Naive thymus-derived CD4-positive, alpha-beta T cell (primary cell): ENCODE measurements at places on chromosomes 16 and 17.

- no peak for DNase-seq
- H3K4me3 ChIP-seq: no peak overlapping the region
- no peak overlapping the region for H3K27ac ChIP-seq
- no peaks in the 10 kb centered on the region for H3K36me3 ChIP-seq
- H3K27me3 ChIP-seq: no peaks in the 10 kb centered on the region
Observed at GRCh38 chr17:13922885-13923284, 146.4 kb upstream of the COX10 start.

- DNase-seq: no peak
- no peak overlapping the region for H3K4me3 ChIP-seq
- H3K27ac ChIP-seq: no peak overlapping the region
- no peaks in the 10 kb centered on the region for H3K27me3 ChIP-seq
- no peaks in the 10 kb centered on the region for H3K4me1 ChIP-seq
Observed at GRCh38 chr16:49993579-49993978, 31.4 kb upstream of the CNEP1R1 start.

DNA sequence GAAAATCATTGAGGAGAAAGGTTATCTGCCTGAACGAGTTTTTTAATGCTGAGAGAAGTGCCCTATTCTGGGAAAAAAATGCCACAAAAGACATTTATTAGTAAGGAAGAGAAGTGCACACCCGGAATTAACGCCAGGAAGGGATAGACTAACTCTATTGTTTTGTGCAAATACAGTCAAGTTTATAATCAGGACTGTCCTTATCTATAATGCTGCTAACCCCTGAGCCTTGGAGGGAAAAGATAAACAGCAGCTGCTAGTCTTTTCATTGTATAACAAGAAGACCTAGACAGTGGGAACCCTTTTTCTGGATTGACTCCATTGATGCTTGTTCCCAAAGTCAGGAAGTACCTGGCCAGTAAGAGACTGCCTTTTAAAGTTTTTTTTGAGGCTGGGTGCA, 26.5 kb downstream of the BCAS3 start:
- no peaks in the 10 kb centered on the region for H3K4me1 ChIP-seq
- H3K36me3 ChIP-seq: no peaks in the 10 kb centered on the region
- no peak overlapping the region for H3K27ac ChIP-seq

DNA sequence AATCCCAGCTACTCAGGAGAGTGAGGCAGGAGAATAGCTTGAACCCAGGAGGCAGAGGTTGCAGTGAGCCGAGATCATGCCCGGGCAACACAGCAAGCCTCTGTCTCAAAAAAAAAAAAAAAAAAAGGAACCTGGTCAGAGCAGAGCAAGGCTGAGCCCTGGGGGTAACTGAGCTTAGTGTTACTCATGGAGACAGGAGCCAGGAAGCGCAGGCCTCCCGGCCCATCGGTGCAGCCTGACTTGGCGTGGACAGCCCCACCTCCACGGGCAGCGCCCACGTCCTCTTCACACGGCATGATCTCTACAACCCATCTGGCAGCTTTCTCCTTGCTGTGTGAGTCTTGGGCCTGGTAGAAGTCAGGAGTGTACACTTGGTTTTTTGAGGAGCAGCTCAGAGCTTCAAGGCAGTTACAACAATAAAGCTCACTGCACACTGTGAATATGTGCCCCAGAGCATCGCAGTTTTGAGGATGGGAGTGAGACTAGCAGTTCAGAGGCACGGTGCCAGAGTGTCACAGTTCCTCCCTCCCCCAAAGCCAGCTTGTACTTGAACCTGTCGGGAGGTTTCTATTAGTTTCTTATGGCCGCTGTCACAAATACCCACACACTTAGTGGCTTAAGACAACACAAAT, 129.9 kb downstream of the RAP1GAP2 start:
- H3K36me3 ChIP-seq: no peaks in the 10 kb centered on the region
- H3K27ac ChIP-seq: no peak overlapping the region
- H3K27me3 ChIP-seq: no peaks in the 10 kb centered on the region
- H3K4me1 ChIP-seq: no peaks in the 10 kb centered on the region
- H3K4me3 ChIP-seq: no peak overlapping the region

GRCh38 chr17:67223924-67224323, 21.1 kb downstream of the HELZ start:
- H3K27ac ChIP-seq: no peak overlapping the region
- H3K4me1 ChIP-seq: peaks cover 10% of the 10 kb centered on the region
- no peak overlapping the region for H3K4me3 ChIP-seq
- H3K27me3 ChIP-seq: no peaks in the 10 kb centered on the region

GRCh38 chr17:3804503-3804931, 3.5 kb upstream of the ITGAE start:
- H3K36me3 ChIP-seq: peaks cover 5% of the 10 kb centered on the region
- H3K4me3 ChIP-seq: no peak overlapping the region
- H3K27ac ChIP-seq: no peak overlapping the region
- DNase-seq: no peak
- no peaks in the 10 kb centered on the region for H3K27me3 ChIP-seq

DNA sequence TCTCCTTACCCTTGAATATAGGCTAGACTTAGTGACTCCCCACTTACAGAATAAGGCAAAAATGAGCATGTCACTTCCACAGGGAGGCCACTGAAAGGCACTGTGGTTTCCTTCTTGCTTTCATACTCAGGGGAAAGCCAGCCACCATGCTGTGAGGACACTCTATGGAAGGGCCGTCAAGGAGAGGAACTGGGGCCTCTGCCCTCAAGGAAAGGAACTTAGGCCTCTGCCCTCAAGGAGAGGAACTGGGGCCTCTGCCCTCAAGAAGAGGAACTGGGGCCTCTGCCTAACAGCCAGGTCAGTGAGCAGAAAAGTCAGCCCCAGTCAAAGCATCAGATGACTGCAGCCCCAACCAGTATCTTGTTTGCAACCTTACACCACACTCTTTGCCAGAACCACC, 30.1 kb downstream of the VPS35 start:
- no peaks in the 10 kb centered on the region for H3K27me3 ChIP-seq
- H3K4me3 ChIP-seq: no peak overlapping the region
- H3K27ac ChIP-seq: no peak overlapping the region
- no peak for DNase-seq
- no peaks in the 10 kb centered on the region for H3K4me1 ChIP-seq
- H3K36me3 ChIP-seq: peaks cover 22% of the 10 kb centered on the region

DNA sequence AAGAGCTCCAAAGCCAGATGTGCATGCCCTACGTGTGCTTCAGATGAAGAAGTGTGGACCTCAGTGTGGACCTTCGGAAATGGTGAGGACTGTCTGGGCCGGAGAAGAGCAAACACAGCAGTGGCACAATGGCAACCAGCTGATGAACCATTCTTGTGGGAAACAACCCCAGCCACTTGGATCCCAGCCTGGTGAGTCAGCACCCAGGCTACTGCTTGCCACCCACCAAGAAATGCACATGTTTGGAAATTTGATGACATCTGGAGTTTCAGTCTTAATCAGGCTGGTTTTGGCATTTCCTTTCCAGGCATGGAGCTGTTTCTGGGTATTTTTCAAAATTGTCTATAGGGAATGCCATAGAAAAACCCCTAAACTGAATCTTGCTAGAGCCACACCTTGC, 42.7 kb downstream of the DYNLRB2 start:
- peak; percentile 68 for DNase-seq
- no peak overlapping the region for H3K27ac ChIP-seq
- no peak overlapping the region for H3K4me3 ChIP-seq
- H3K27me3 ChIP-seq: no peaks in the 10 kb centered on the region

DNA sequence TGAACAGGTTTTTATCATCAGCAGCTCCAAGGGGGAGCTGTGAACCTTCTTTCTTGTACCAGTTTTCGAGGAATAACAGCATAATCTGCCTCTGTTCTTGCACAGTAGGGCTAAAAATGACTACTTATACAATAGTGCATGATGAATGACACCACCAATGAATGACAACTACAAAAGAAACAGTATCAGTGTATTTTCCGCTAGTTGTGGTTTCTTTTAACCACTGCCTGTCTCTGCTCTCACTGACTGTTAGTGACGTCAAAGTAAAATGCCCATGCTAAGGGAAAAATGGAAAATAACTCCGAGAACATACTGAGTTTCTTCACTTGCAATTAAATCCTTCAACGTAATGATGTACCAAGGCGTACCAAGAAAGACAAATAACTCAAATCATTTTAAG, 294.9 kb downstream of the MAP2K6 start:
- DNase-seq: no peak
- no peak overlapping the region for H3K4me3 ChIP-seq
- H3K27ac ChIP-seq: no peak overlapping the region

DNA sequence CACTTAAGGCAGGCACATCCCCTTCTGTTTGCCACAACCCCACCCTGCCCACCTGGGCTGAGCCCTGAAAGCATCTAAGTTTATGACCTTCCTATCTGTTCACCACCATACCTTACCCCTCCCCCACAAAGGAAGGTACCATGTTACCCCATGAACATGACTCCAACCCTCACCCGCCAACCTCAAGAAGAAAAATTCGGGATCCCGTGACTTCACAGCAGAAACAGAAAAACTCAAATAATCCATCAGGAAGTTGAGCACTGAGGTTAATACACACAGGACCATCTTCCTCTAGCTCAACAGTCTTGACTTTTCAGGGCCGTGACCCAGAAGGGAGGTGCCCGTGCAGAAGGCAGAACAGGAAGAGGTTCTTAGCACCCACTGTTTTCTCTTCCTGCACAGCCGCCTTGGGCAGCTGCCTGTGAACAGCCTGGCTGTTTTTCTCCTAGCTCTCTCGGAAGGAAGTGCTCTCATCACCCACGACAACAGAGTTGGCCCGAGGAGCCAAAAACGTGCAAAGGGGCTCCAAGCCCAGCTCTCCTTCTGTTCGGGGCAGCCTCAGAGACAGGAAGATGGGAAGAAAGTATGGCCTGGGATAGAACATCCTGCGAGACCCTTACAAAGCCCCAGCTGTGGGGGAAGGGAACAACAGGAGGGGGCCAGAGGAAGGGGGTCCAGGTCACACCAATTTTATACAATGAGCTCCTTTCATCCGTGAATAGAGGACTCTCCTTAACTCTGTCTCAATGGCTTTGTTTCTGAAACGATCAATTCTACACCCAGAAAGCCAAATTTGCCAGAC, 101.1 kb downstream of the XYLT1 start:
- H3K4me1 ChIP-seq: peaks cover 78% of the 10 kb centered on the region
- no peaks in the 10 kb centered on the region for H3K36me3 ChIP-seq
- no peaks in the 10 kb centered on the region for H3K27me3 ChIP-seq
- peak; percentile 73 for DNase-seq

GRCh38 chr17:62780269-62780668, 27.8 kb downstream of the MARCHF10 start:
- no peaks in the 10 kb centered on the region for H3K36me3 ChIP-seq

DNA sequence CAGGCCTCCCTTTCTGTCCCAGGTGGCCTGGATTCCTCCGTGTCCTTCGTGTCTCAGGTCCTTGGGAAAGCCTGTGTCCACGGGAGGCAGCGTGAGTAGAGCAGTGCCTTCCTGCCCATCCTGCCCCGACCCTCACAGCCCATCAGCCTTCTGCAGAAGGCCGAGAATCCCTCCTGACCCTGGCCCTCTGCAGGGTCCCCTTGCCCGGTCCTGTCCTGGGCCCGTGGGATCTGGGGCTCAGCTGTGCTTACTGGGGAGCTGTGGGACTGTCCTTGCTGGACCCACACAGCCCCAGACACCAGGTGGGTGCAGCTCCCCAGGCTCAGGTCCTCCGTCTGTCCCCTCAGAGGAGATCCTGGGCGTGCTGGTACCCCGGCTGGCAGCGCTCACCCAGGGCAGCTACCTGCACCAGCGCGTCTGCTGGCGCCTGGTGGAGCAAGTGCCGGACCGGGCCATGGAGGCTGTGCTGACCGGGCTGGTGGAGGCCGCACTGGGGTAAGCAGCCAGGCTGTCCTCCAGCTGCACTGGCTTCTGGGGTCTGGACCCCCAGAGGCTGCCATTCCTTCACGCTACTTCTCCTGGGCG, 3.9 kb downstream of the TELO2 start:
- DNase-seq: no peak
- H3K4me3 ChIP-seq: no peak overlapping the region
- no peak overlapping the region for H3K27ac ChIP-seq
- no peaks in the 10 kb centered on the region for H3K27me3 ChIP-seq
- peaks cover 15% of the 10 kb centered on the region for H3K4me1 ChIP-seq

- H3K27me3 ChIP-seq: no peaks in the 10 kb centered on the region
- no peak overlapping the region for H3K4me3 ChIP-seq
Observed at GRCh38 chr16:80390046-80390445, 150.7 kb upstream of the DYNLRB2 start.

DNA sequence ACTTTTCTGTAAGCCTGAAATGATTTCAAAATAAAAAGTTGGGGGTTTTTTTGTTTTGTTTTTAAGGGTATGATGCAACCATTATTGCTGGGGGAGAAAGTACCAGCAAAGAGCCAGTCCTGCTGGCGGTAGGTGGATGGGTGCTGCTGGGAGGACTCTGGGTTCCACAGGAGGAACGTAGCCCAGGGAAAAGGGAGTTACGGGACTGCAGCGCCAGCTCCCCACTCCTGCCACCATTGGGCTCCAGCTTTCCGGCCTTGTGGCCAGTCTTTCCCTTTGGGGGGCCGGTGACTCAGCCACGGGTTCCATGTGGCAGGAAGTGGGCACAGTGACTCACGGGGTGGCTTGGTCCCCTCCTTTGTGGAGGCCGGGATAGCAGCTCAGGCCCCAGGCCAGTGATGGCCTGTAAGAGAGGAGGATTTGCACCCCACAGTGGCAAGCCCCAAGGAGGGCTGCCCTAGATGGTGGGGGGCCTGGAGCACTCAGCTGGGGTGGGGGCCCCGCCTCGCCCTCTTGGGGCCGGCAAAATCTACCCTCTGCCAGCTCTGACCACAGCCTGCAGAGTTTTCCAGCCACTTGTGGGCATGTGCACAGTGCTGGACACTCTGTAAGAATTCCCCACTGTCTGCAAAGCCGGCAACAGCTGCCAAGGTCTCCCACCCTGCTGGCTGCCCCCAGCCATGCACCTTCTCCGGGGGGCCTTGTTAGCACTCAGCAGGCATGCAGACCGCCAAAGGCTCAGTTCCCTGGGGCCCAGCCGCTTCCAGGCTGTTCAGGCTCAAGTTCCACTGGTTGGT, 30.4 kb downstream of the SOCS3 start:
- no peak overlapping the region for H3K4me3 ChIP-seq
- H3K27ac ChIP-seq: no peak overlapping the region
- peaks cover 17% of the 10 kb centered on the region for H3K4me1 ChIP-seq
- DNase-seq: no peak
- no peaks in the 10 kb centered on the region for H3K36me3 ChIP-seq

DNA sequence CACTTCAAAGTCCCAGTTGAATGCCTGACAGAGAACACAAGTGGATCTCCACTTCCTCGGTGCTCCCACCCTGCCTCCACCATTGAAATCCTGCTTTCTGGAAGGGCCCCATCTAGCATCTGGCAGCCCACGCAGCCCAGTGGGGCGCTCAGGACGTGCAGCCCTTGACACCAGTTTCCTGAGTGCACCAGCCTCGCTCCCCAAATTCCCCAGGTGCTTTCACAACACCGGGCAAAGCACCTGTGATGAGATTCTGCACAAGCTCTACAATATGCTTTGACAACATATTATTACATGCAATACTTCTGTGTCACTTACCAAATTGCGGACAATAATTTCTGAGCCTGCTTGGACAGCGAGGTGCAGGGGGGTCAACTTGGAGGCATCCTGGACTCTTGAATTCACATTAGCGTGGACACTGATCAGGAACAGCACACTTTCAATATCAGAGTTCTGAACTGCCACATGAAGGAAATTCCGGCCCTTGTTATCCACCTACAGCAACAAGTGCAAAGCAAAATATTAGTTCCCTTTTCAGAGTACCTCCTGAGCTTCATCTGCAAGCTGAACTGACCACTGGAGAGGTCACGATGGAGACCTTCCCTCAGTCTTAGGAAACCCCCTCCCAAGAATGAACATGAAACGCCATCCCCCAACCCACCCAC, 33.9 kb downstream of the CYB5D2 start:
- H3K4me1 ChIP-seq: peaks cover 57% of the 10 kb centered on the region
- peak overlapping the region; percentile 82 for H3K27ac ChIP-seq
- DNase-seq: no peak
- no peaks in the 10 kb centered on the region for H3K27me3 ChIP-seq

- H3K27me3 ChIP-seq: no peaks in the 10 kb centered on the region
- H3K4me1 ChIP-seq: peaks cover 13% of the 10 kb centered on the region
- H3K36me3 ChIP-seq: peaks cover 5% of the 10 kb centered on the region
Observed at GRCh38 chr16:27421961-27422740, 20.2 kb downstream of the IL21R start.
